ENCODE measurements at places on chromosomes 11 and 22.

DNA sequence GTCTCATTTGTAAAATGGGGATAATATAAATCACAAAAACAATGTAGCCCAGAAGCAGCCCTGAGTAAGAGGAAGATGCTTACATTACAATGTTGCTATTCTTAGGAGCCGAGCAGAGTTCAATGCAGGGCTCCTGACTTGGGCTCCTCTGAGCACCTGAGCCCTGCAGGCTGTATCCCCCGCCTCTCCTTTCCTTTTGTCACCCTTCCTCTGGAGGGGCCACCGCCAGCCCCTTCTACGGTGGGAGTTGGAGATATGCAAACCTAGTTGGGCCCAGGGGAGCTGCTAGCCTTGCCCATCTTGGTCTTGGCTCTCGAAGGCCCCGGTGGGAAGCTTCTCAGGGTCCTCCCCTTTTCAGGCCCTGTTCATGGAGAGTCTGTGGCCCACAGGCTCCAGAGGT is 8.4 kb upstream of the CSNK1E start:
- no peak for DNase-seq

GRCh38 chr11:74000307-74001133 is 8.4 kb downstream of the UCP3 start:
- no peak for DNase-seq

- DNase-seq, result no peak
Observed at GRCh38 chr22:29385748-29386147, 2.6 kb downstream of the AP1B1 start.

DNA sequence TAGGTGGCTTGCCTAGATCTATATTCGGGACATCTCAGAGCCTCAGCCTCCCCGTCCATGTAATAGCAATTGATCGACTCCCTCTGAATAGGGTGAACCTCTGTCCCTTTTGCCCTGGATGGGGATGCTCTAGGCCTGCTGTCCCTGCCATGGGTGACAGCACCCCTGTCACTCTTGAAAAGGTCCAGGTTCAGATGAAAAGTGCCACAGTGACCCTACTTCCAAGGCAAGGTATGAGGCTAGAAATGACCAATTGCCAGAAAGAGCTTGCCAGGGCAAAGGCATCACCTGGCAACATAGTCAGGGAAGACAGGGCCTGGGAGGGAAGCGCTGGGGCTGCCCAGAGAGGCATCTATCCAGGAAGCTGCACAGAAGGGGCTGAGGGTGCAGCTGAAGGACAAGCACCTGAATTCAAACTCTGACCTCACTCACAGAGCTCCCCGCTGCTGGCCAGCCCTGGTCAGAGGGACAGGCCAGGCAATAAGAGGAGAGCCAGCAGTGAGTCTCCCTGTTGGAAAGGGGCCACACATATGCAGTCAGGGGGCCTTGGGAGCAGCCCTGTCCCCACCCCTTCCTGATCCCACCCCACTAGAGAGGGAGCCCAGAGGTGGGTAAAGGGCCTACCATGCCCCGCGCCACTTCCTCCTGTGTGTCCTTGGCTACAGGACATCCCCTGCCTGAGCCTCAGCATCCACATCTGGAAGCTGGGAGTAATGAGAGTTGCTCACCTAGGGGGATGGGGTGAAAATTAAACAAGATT is 9.0 kb upstream of the APOBEC3A start:
- peak; percentile 16 for DNase-seq

DNA sequence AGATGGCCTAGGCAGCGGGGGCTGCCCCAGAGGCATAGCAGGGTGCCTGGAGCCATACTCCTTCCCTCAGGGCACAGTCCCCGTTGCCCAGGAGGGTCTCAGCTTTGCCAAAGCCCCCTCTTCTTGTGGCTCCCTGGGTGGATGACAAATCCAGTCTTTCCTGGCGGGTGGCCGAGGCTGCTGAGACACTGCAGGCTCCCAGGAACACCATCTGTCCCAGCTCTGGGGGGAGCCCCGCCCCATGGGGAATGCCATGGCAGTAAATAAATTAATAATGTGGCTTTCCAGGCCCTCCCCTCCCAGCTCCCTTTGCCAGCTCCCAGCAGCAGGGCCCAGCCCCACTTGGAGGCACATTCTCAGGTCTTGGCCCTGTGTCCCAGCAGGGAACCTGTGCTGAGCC is 45.0 kb downstream of the PDE2A start:
- no peak for DNase-seq

DNA sequence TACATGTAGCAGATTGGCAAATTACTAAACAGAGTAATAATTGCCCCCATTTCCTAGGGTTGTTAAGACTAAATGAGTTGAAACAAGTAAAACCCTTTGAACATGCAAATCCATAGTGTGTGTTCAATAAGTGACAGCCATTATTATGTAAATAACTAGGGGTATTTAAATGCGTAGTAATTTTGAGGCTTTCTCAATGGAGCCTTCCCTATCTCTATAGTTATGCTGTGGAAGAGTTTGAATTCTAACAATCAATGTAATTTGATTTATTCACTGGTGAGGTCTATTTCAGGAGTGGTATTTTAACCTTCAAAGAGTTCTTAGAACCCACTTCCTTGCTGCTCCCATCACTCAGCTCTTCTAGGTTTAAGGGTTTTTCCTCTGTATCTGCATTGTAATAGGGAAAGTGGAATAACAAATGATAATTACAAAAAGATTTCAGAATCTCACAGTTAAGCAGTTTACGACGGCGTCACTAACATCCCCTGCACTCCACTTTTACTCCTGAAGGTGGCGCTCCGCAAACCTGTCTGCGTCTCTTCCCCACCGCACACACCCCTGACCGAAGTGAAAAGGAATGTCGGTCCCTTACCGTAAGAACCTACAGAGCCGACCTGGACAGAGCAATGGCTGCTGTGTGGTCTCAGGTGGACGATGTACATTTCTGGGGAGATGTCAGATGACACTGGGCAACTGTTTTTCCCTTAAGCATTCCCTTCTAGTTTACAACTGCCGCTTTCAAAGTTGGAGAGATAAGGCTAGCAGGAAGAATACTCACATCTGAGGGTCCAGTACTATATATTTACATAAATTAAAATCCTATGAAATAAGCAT is 80.8 kb downstream of the ZC3H12C start:
- peak; percentile 69 for DNase-seq

GRCh38 chr11:124643605-124644425 is 21.2 kb downstream of the TBRG1 start:
- no peak for DNase-seq

DNA sequence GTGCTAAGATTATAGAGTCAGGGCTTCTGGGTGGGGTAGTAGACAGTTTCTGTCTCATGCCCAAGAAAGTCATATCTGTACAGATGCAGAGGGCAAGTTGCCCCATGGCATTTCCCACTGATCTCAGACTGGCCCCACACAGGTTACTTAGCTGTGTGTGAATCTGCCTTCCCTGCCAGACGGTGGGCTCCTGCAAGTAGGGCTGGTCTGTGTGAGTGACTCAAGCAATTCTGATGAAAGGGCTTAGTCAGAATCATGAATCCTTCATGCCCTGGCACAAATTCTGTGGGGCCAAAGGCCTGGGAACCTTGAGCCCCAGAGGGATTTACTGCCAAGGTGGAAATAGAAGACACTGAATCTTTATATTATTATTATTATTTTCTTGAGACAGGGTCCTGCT is 30.4 kb downstream of the USH1C start:
- DNase-seq, result no peak

- DNase-seq, result no peak
Observed at GRCh38 chr22:46132830-46133587, 17.3 kb upstream of the PPARA start.

- no peak for DNase-seq
Observed at GRCh38 chr11:34634694-34635062, 13.8 kb downstream of the EHF start.

GRCh38 chr11:99683933-99684332 is 663.2 kb downstream of the CNTN5 start:
- no peak for DNase-seq

- no peak for DNase-seq
Observed at GRCh38 chr11:75827562-75827961, 12.6 kb downstream of the UVRAG start.

GRCh38 chr22:38981005-38981991 is 849 bp upstream of the APOBEC3B start:
- no peak for DNase-seq

GRCh38 chr11:117443266-117444186 is 115.9 kb downstream of the CEP164 start:
- DNase-seq, result peak; percentile 27

GRCh38 chr11:93474123-93474522 is 69.1 kb downstream of the SMCO4 start:
- no peak for DNase-seq

- peak; percentile 34 for DNase-seq
Observed at GRCh38 chr11:1307163-1307870, 2.1 kb downstream of the TOLLIP start.
